ENCODE measurements at places on chromosomes 16 and 17.

DNA sequence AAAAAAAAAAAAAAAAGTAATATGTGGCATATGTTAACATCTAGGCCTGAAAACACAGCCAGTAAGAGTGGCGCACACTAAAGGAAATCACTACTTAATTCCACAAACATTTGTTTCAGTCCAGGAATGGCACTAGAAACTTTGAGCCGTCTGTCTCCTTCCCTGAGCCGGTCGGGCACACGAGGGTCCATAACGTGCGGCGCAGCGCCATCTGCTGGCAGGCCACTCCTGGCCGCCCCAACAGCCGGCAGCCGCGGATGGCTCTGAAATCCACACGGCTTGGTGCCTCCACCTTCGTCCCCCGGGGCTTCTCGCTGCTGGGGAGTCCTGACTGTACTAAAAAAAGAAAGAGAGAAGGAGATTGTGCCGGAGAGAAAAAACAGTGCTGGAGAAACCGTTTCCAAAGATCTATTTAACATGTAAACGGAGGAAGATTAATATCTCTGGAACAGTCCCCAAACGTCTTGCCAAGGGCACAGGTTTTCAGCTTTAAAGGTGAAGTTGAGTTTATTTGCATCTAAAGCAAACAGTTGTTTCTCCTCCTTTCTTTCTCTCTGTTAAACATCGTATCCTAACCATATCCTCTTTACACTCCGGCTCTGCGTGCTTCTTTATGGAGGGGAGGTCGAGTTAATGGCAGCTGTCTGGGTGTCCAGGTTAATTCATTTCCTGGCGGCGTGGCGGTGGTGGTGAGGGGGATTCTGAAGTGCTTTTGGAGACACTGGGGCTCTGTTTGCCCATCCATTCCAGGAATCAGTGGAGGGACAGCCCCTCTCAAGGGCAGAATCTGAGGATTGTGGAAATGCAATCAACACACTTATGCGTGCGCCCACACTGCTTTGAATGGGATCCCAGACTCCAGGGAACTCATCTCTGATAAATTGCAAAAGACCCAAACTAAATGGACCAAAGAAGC is 611.3 kb upstream of the SALL1 start:
- DNase-seq: no peak

DNA sequence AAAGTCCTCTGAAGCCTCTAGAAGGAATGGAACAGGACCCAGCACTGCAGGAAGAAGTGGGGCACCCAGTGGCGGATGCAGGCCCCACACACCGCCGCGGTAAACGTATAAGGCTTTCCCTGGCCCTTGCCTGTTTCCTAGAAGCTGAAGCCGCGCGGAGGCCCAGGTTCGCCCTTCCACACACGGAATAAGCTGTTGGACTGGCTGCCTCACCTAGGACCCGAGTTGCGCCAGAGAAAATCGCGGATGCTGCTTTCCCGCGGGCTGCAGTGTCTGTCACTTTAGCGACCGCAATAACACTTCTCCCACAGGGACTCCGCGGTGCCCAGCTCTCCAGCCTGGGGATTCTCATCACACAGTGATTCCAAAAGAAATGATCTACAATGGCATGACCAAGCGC is 1736.9 kb downstream of the TP53TG3F start:
- no peak for DNase-seq

DNA sequence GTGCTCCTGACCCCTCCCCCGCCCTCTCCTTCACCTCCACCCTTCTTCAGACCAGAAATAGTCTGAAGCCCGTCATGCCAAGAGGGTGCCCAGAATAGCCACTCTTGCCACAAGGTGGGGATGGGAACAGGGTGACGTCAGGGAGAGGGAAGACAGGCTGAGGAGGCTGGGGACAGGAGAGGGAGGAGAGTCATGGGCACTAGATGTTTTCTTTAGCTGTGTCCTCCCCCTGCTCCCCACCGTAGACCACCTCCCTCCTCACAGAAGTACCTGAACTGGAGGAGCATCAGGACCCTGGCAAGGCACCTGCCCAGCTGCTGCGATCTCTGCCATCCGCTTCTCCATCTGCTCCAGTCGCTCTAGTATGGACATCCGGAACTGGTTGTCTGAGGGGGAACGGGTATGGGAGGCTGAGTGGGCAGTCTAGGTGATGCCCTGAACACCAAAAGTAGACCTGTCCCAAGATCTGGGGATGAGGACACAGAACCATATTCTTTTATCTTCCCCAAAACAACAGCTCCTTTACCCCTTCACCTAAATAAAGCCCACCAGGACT is 6.6 kb upstream of the SPAG7 start:
- no peak for DNase-seq

GRCh38 chr17:72386619-72387237 is 265.9 kb downstream of the SOX9 start:
- DNase-seq: no peak

- no peak for DNase-seq
These were observed 536.9 kb upstream of the CDH11 start for GRCh38 chr16:65658787-65659220.

- no peak for DNase-seq
These were observed 1.1 kb downstream of the ARL6IP1 start for GRCh38 chr16:18800293-18800692.

DNA sequence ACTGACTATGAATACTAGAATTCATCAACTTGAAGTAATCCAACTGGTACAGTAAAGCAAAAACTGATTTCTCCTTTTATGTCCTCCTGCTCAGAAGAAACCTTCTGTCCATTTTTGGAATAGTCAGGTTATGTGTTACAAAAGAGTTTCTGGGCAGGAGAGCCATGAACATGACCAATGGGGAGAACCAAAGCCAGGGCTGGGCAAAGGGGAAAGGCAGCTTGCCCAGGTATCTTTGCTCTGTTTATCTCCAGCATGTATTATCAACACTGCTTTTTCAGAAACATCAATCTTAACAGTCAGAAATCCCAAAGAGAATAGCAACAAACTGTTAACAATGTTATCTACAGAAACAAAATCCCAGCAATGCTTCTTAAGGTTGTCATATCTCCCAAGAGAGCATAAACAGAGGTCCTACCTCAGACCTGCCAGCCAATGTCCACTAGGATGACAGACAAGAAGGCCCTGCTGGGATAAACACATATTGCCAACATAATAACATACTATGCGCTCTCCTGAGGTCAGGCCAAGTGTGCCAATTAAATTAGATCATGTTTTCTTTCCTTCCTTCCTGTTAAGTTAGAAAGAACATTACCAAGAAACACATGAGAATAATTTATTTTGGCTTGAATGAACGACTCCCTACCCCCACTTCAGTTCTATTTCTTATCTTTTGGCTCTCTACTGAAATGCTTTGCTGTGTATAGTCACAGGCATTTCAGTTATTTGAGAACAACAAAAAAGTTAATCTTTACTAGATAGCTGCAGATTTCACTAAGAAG is 28.0 kb downstream of the BLMH start:
- DNase-seq: no peak

DNA sequence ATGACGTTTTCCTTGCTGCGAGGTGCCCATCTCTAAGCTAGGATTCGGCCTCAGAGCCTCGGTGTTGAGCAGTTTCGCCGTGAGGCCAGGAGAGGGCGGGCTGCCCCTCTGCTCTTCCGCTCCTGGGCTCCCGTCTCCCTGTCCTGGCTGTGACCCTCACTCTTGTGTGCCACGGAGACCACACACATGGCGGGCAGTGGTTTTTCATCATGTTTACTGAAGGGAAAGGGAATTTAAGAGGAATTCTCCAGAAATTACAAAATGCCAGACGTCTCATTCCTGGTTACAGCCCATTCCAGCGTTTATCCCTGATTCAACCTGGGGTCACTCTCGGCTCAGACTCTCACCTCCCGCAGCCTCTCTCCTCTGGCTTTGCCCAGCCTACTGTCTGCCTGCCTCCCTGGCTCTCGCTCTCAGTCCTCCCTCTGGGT is 96.8 kb upstream of the ELAC2 start:
- no peak for DNase-seq

GRCh38 chr17:1643999-1644492 is 1.5 kb downstream of the SCARF1 start:
- DNase-seq: no peak

GRCh38 chr17:35586569-35587073 is 501 bp upstream of the AP2B1 start:
- DNase-seq: no peak

DNA sequence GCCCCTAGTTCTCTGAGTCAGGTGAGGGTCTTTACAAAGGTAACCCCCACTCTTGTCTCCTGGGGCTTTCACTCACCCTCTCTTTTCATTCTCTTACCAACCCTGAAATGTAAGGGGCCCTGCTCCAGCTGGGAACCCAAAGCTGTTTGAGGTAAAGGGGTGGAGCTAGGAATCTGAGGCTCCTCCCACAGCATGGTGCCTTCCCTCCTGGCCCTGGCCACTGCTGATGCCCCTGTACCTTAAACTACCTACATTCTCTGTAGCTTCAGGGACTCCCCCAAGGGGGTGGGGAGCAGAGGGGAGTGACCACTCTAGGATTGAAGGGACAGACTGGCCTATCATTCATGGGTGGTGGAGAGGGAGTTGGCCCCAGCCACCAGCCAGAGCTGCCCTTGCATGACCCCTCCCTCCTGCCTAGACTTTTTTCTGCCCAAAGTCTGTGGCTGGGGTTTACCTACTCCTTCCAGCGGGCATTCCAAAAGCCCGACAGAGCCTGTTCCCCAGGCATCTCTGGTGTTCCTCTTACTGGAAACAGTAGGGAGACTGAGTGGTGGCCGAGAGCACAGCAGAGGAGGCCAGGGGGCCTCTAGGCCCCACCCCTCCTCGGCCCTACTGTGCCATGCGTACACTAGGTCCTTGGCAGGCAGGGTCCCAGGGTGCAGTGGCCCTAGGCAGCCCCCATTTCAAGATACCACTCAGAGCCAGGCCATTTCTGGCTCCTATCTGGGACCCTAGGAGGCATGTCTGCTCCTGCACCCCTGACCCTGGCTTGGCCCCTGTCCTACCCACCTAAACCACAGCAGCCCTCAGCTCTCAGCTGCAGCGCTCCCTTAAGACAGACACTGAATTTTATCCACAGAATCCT is 9.5 kb downstream of the DOK4 start:
- no peak for DNase-seq

DNA sequence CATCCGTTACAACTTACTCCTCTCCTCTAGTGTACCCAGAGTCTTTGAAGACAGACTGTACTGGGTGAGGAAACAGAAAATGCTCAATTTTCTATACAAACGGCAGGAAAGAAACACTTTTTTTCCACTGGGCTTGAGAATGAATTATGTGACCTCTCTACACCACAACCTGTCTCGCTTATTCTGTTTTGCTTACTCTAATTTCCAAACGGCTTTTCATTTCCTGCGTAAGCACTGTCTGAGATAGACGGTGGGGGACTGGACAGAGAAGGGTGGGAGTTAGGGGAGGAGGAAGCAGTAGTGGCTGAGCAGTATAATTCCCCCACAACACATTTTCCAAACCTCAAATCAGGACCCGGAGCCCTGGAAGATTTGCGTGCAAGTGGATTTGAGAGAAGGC is 191.4 kb upstream of the SDK2 start:
- DNase-seq: no peak

DNA sequence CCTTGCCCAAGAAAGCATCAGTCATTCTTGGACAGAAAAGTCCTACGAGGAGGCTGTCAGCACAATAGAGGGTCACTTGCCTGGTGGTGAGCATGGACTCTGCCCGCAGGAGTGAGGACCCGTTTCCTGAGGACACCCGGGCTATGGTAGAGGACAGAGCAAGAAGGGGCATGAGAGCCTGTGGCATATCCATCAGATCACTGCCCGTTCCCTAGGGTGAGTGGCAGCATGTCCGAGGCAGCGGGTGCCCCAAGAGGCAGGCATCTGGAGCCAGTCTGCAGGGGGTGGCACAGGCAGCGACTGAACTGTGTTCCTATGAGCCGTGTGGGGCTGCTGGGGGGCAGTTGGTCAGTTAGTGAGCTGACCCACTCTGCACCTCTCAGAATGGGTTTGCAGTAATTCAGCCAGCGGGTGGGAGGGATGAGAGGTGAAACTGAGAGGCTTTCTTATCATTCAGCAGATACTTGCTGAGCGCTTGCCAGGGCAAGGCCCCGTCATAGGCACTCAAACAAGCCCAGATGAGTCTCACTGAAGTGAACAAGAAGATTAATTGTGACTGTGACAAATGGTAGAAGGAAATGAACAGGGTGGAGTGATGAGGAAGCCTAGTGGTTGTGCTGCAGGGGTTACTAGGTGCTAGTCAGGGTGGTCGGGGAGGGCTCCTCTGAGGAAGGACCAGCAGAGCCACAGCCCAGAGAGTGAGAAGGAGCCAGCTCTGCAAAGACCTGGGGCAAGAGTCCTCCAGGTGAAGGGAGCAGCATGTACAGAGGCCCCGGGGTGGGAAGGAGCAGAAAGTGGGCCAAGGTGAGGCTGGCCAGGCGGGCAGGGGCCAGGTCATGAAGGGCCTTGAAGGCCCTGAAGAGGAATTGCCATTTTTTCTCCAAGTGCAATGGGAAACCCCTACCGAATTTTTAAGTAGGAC is 87.9 kb downstream of the CLEC16A start:
- DNase-seq: no peak

DNA sequence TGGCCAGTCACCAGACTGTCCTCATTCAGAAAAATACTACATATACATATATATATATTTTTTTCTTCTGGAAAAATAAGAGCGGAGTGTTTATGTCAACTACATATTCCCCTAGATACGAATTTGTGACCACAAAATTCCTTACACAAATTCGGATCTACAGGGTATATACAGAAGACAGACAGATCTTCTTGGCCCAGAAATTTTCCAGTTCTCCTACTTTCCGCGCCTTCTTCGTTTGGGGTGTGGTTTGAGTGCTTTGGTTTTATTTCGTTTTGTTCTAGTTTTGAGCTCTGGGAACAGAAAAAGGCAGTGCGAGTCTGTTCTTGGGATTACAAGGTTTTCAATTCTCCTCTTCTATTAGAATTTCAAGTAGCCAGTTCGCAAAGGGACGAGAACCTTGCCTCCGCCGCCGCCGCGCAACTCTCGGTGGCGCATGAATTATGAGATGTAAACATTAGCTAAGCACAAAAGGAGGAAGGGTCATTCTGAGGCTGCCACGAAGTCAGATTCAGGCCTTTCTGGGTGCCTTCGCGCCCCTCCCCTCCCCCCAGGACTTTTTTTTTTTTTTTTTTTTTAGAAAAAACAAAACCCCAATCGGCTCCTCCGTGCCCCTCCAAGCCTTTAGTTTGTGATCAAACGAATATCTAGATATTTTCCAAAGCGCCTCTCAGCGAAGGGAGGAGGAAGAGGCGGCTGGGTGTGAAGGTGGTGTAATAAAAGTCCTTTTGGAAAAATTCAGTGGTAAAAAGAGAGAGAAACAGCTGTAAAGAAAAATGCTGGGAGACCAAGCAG is 1.8 kb upstream of the HOXB4 start:
- DNase-seq: no peak

GRCh38 chr17:72477491-72477890 is 356.7 kb downstream of the SOX9 start:
- DNase-seq: no peak

Measured in esophagus squamous epithelium (tissue), 5 donors.